Effector memory CD4-positive, alpha-beta T cell (primary cell): ENCODE measurements at places on chromosomes 11 and 22.
A peak's percentile ranks its signal among the peaks of the same experiment; 100 is the strongest.

DNA sequence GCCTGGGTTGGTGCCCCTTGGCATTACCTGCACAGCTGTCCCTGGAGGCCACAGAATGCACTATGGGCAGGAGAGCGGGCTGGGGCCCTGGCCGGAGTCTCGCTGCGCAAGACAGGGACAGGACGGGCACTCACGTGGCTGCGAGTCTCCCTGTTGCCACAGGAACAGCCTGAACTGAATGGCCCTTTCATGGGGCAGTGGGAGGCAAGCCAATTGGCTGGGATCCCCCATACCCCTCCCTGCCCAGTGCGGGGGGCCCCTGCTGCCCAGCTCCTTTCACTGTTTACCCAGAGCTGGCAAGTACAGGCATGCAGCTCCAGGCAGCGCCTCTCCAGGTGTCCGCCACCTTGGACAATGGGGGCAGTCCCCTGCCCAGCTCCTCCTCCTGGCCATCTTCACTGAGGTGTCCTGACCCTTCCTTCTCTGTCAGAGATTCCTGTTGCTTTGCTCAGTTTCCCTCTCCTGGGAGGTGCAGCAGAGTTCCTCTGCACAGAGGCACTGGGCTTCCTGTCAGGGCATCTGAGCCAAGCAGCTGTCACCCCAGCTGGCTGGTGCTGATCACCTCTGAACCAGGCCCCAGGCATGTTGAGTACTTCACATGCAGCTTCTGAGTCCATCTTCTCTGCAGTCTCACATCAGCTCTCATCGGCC lies 5.2 kb downstream of the USP2 start:
- no peak for DNase-seq

DNA sequence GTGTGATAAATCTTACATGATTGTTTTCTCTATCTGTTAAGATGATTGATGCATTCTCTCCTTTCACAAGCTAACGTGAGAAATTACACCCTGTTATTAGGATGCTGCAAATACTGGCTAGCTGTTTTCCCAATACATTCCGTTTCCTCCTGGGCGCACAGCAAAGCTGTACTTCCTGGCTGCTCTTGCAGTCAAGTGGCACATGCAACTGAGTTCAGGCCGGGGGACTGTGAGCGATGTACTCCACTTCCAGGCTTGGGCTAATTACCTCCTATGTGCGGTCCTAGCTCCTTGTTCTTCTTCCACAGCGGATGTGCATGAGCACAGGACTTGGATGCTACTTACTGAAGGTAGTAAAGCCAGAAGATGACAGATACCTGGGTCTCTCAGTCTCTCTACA lies 234.9 kb upstream of the SESN3 start:
- DNase-seq: no peak

DNA sequence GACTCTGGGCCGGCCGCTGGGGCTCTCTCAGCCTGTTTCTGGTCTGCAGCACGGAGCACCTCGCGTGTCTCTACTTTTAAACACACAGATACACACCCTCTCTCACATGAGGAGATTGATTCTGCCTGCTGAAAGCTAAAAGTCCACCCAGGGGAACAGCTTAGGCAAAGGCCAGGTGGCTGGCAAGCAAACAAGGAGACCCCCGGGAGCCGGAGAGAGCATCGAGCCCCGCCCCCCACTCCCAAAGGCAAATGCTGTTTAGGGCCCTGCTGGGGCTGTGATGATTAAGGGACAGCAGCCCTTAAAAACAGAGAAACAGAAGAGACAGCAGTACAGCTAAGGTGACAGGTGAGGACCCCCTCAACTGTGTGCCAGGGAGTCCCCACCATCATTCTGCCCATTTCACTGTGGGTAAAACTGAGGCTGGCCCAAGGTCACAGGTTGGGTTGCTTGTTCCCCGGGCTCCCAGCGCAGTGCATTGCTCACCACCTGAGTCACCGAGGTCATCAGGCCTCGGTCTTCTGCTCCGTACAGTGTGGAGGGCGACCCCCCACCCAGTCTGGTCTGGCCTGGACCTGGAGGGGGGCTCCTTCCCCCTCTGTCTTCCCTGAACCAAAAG lies 6.8 kb downstream of the CABP7 start:
- DNase-seq: no peak

GRCh38 chr11:120324932-120325810 lies at the start of gene TLCD5:
TSS of gene TLCD5 (plus strand) at chr11:120325299. CDS start at chr11:120327442, 2,143 bp downstream.
- peak; percentile 10 for DNase-seq

DNA sequence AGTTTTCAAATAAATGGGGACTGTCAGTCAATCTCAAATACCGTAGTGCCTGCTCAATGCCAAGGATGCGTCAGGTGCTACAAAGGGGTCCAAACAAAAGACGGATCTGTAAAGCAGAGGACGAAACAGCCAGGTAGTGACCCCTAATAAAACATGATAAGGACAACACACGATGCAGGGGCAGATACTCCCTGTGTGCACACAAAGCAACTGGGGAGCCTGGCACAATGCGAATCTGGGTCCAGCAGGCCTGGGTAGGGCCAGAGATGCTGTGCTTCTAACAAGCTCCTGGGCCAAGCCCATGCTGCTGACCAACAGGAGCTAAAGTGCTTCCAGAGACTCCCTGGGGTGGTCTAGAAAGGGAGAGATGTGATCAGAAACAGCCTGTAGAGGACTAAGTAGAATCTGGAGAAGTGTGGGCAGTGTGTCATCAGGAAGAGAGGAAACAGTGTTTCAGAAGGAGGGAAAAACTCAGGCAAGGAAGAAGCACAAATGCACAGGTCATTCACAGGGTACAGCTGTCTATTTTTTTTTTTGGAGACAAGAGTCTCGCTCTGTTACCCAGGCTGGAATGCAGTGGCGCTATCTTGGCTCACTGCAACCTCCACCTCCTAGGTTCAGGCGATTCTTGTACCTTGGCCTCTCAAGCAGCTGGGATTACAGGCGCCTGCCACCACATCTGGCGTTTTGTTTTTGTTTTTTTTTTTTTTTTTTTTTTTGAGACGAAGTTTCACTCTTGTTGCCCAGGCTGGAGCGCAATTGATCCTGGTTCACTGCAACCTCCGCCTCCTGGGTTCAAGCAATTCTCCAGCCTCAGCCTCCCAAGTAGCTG lies 74.5 kb downstream of the MICAL3 start:
- DNase-seq: no peak

GRCh38 chr11:132045107-132045506 lies 674.7 kb downstream of the NTM start:
- no peak for DNase-seq

DNA sequence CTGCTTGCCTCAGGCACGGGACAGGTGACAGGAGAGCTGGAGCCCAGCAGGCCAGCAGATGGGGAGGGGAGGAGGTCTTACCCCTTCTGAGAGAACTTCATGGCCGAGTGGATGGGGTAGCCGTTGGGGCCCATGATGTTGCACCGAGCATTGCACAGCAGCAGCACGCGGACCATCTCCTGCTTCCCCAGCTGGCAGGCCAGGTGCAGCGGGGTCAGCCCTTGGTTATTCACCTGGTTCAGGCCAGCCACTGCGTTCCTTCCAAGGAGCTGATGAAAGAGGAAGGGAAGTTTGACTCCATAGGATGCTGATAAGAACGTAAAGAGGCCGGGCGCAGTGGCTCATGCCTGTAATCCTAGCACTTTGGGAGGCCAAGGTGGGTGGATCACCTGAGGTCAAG lies 29.4 kb upstream of the BAIAP2L2 start:
- DNase-seq: no peak

GRCh38 chr11:83006877-83007330 lies 64.8 kb downstream of the RAB30 start:
- DNase-seq: no peak

GRCh38 chr11:84273541-84273940 lies 987.4 kb upstream of the CCDC90B start:
- DNase-seq: no peak

GRCh38 chr11:122645847-122646246 lies 9.7 kb upstream of the UBASH3B start:
- DNase-seq: no peak

- DNase-seq: no peak
Measured at GRCh38 chr11:24688981-24689380, 192.1 kb downstream of the LUZP2 start.

- DNase-seq: no peak
Measured at GRCh38 chr22:39958949-39959639, 1.1 kb upstream of the TMA7B start.

GRCh38 chr22:21000207-21000986 lies 1.5 kb downstream of the THAP7 start:
- DNase-seq: no peak

DNA sequence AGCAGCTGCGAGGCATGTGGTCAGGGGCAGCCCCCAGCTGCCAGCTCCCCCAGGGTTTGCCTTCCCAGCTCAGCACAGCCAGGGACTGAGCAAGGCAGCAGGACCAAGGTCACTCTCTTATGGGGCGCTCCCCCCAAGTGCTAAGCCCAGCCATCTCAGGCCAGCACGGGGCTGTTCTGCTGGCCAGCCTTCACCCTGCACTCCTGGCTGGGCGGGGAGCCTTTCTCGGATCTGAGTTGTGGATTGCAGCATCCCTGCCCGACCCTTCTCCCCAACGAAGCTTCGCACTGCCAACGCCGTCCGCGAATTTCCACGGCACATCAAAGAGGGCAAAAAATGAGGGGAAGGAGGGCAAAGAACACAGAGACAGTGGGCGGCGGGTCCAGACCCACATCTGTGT lies 42.5 kb upstream of the GAL start:
- no peak for DNase-seq

DNA sequence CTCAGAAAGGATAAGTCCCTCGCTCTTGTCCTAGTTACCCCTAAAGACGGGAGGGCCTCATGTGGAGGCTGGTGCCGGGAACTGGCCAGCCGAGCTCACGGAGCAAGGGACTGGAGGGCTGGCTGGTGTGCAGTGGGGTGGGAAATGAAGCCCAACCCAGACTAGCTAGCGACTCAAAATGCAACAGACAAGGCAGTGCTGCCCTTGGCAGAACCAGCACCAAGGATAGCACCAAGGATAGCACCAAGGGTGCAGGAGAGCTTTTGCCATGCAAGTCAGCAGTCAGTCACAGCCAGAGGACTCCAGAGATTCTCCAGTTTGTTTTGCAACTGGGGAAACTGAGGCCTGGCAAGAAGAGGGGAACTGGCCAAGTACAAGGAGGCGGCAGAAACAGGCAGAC lies 6.5 kb upstream of the BATF2 start:
- no peak for DNase-seq
